Fibroblast of villous mesenchyme (primary cell): ENCODE measurements at places on chromosomes 13 and 19. TPM values are rescaled to one million over a fixed set of nuclear protein-coding genes. Genes with fewer than 3 reads are reported as not detected.

UPF3A gene
- total RNA-seq = 20.7 and 27.1 TPM in 2 replicates

SLITRK1 gene
- total RNA-seq = not detected in 2 replicates

MEIOSIN gene
- total RNA-seq = not detected in 2 replicates

FAM124A gene
- total RNA-seq = 10.0 and 25.0 TPM in 2 replicates

SLC10A2 gene
- not detected in 2 replicates for total RNA-seq

RINL gene
- total RNA-seq = 1.3 TPM in 2 replicates

ADPRHL1 gene
- 1.3 and 2.9 TPM in 2 replicates for total RNA-seq

CD22 gene
- total RNA-seq = 0.32 TPM in 1 of 2 replicates, not detected in the other

LMTK3 gene
- 0.32 and 0.43 TPM in 2 replicates for total RNA-seq

OVOL3 gene
- not detected in 2 replicates for total RNA-seq

PSG2 gene
- total RNA-seq = 0.32 and 5.2 TPM in 2 replicates
